ENCODE measurements at places on chromosomes 5 and 9.

- DNase-seq = peak; percentile 42
Observed at GRCh38 chr9:21357479-21358460, 7.1 kb upstream of the IFNA6 start.

- no peak for DNase-seq
Observed at GRCh38 chr5:68289498-68289897, 73.9 kb downstream of the PIK3R1 start.

GRCh38 chr5:168947212-168947868 lies 353.6 kb downstream of the SLIT3 start:
- peak; percentile 47 for DNase-seq

- DNase-seq = no peak
Observed at GRCh38 chr5:42634575-42634974, 122.0 kb upstream of the CCDC152 start.

DNA sequence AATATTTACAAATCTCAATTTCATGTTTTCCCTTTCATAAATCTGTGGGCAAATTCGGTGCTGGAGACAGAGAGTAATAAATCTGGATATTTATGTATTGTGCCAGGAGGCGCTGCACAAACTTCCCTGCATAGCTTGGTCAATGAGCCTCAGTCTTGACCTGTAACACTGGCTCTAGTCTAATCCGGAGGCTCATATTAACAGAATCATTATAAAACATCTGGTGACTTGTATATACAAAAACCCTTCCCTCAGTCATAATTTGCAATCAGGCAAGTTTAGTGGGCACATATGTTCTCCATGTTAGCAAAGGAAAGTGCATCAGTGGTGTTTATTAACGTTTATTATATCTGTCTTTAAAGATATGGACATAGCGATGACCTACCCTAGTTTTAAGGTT lies 104.0 kb upstream of the BNC2 start:
- no peak for DNase-seq

- DNase-seq = no peak
Observed at GRCh38 chr5:149151717-149152116, 10.4 kb downstream of the ABLIM3 start.

DNA sequence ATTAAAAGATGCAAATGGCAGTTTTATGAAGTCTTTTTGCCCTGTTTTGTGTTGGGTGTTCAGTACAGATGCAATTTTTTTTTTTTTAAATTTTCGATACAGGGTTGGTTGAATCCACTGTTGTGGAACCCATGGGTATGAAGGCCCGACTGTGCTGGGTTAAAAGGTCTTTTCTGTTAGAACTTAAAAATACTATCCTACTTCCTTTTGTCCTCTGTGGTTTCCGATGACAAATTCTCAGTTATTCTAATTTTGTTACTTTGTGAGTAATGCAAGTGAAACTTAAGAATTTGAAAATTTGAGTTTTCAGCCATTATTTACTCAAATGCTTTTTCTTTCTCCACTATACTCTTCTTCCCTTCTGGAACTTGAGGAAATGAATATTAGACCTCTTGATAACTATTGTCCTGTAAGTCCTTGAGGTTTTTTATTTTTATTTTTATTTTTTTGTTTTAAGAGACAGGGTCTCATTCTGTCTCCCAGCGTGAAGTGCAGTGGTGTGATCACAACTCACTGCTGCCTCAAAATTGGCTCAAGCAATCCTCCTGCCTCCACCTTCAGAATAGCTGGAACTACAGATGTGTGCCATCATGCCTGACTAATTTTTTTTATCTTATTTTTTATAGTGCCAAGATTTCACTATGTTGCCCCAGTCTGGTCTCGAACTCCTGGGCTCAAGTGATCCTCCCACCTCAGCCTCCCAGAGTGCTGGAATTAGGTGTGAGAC lies 67.5 kb downstream of the ZCCHC7 start:
- no peak for DNase-seq

DNA sequence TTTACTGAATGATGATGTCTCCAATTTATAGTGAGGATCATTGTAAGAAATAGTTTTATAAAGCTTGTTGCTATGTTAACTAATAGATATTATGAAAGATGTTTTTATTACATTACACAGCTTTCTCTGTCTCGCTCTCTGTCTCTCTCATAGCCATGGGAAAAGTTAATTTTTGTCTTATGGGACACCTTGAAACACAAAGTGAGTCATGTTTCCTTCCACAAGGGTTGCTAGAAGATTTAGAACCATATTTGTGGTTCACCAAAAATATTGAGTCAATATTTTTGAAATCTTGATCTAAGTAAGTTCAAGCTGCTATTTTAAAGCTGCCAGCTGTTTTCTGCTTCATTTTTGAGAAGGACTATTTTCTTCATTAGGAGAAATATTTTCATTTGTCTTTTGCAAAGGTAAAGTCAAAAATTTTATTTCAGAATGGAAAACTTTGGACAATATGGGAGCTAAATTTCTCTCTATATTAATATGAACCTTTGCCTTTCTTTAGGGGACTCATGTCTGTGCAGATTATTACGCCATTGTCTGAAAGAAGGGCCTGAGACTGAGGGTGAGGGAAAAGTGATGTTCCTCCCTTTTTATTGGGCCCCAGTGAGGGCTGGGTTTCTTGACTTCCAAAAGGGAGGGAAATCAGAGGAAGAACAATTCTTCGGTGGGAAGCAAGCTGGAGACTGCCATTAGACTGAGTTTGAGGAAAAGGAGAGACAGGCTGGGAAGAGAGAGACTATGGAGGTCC lies 87.9 kb upstream of the SLC24A2 start:
- no peak for DNase-seq

DNA sequence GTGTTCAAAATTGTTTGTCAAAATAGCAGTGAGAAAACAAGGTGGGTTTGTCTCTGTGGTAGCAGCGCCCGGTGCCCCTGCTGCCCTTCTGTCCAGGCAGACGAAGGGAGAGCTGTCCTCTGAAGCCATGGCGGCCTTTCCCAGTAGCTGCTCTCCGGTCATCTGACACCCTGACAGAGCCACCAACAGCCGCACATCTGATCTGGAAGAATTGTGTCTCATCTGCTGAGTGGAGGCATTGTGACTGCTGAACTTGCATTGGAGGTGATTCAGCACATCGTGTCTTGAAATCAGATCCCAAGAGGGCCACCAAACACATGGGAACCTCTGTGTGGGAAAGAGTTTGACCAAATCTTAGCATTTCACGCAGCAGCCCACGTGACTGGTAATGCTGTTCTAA lies 337.6 kb upstream of the IRX1 start:
- no peak for DNase-seq

- DNase-seq = peak; percentile 51
Observed at GRCh38 chr5:173328844-173329490, 753 bp upstream of the STC2 start.

Data from RPMI8226 (cell line).